NCI-H1105 (cell line): ENCODE measurements at places on chromosomes 16 and 17.

DNA sequence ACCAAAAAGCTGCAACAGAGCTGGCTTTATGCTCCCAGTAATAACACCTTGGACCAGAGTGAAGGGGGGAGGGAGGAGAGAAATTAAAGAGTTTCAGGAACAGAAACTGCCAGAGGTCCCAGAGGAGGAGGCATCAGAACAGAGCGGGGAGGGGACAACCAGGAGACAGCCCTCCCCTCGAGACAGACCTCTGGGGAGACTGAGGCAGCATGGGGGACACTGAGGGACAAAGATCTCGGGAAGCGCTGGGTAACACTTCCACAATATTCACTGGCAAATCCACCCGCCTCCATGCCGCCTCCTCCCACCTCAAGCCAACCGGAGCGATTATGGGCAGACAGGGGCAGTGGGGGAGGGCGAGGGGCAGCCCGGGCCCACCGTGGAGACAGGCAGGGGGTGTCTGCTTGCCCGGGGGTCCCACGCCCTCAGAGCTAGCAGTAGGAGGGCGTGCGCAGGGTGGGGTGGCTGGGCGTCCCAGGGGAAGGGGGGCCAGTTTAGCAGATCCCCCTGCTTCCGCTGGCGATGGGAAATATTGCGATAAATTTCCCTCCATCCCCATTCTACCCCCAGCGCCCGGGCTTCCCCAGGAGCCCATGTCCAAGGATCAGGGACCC lies 1.2 kb downstream of the PCGF2 start:
- no peak for DNase-seq

DNA sequence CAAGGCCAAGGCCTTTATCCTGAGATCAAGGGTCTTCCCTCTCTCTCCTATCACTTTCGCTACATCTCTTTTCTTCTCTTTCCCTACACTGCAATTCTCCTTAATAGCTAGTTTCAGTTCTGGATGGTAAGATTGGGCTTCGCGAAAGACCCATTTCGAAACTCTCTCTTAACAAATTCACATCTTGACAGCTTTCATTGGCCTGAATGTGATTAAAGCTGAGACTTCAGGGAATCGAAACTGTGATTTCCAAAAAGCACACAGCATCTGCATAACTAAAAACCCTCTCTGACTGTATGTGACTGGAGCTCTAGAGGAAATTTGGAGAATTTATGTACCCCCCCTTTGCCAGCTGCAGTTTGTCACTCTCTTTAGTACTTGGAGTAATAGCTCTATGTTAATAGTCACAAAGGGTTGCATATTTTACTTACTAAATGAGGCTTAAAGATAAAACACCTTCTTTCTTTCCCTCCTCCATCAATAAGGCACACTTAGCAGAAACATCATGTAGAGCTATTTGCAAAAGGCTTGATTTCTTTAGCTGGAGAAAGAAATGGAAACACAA lies 105.3 kb upstream of the FAM20A start:
- no peak for DNase-seq

GRCh38 chr17:79152636-79153035 lies 78.0 kb downstream of the ENGASE start:
- no peak for DNase-seq

DNA sequence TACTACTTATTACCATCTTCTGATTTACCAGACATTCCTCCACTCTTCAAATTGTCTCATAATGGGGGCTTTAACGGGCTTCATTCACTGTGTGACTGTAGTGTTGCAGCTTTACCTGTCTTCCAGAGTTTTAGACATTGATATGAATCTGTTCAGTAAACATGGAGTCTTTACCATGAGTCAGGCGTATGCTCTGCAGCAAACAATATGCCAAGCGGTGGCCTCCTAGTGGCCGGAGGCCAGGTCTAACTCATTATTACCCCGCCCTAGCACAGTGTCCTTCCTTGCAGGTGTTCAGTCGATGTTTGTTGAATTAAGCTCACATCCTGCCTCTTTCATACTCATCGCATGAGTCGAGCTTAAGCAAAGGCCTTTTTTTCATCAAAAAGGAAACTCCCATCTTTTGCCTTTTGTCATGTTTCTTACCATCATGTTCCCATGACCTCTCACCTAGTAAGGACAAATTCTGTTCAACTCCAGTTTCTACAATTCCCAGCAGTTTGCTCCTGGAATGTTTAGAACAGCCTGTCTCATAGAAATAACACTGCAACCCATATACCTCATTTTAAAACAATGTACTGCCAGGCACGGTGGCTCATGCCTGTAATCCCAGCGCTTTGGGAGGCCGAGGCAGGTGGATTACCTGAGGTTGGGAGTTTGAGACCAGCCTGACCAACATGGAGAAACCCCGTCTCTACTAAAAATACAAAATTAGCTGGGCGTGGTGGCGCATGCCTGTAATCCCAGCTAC lies 39.4 kb downstream of the TUBD1 start:
- no peak for DNase-seq

GRCh38 chr17:2053380-2054261 lies 1.3 kb upstream of the HIC1 start:
- DNase-seq = peak; percentile 38

DNA sequence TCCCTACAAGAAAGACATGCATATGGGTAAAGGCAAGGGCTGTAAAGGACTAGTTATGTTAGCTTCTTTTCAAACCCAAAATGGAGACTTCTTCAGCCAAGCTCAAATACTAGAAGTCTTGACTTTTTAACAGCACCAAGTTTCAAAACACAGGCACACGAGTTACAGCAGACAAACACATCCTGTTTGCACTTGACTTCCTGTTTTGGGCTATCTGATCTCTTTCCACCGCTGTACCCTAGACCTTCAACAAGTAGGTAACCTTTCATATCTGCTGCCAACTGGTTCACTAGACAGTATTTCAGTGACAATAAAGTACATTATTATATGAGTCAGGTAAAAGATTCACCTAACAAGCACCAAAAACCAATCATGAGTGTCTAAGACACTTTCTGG lies 12.3 kb downstream of the RFFL start:
- DNase-seq = no peak

GRCh38 chr17:83018658-83019193 lies 60.7 kb upstream of the METRNL start:
- DNase-seq = no peak

- DNase-seq = no peak
Observed at GRCh38 chr17:34226011-34226743, 28.9 kb upstream of the CCL2 start.

- peak; percentile 44 for DNase-seq
Observed at GRCh38 chr16:85626191-85626981, 13.3 kb downstream of the GSE1 start.

DNA sequence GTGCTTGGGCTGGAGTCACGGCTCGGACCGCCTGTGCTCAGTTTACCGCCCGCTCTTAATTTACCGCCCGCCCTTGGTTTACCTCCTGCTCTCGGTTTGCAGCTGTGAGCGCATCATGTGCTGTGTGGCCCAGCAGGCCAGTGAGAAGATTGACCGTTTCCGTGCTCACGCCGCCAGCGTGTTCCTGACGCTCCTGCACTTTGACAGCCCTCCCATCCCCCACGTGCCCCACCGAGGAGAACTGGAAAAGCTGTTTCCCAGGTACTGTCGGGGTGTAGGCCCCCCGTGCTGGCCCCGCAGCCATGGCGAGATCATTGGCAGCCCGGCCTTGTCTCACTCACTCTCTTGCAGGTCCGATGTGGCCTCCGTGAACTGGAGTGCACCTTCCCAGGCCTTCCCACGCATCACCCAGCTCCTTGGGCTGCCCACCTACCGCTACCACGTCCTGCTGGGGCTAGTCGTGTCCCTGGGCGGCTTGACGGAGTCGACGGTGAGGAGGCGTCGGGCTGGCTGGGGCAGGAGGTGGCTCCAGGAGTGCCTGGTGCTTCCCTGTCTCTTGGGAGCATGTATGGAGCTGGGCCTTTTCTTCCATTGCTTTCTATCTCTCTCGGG lies 89.3 kb upstream of the ZNF750 start:
- DNase-seq = no peak

- DNase-seq = no peak
Observed at GRCh38 chr16:75593308-75593707, 27.1 kb downstream of the GABARAPL2 start.

GRCh38 chr17:16211590-16211989 lies 3.7 kb downstream of the NCOR1 start:
- DNase-seq = no peak

DNA sequence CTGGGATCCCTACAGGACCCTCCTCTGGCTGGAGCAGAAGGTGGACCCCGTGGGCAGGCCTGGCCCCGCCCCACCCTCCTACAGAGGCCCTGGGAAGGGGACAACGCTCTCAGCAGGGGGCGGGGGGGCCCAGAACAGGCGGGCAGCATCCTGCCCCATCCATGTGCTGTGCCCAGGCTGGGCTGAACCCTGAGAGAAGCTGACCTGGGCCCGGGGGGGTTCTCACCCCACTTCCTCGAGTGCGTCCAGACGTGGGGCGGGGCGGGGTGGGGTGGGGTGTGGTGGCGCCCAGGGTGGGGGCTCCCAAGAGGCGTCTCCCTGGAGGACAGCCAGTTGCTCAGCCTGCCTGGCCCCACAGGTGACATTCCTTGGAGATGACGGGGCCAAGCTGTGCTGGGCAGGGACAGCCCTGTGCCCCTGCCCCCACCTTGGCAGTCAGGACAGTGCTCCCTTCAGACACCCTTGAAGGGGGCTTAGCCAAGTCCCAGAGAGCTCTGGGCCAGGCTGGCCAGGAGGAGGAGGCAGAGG lies 390 bp upstream of the UNC13D start:
- no peak for DNase-seq

DNA sequence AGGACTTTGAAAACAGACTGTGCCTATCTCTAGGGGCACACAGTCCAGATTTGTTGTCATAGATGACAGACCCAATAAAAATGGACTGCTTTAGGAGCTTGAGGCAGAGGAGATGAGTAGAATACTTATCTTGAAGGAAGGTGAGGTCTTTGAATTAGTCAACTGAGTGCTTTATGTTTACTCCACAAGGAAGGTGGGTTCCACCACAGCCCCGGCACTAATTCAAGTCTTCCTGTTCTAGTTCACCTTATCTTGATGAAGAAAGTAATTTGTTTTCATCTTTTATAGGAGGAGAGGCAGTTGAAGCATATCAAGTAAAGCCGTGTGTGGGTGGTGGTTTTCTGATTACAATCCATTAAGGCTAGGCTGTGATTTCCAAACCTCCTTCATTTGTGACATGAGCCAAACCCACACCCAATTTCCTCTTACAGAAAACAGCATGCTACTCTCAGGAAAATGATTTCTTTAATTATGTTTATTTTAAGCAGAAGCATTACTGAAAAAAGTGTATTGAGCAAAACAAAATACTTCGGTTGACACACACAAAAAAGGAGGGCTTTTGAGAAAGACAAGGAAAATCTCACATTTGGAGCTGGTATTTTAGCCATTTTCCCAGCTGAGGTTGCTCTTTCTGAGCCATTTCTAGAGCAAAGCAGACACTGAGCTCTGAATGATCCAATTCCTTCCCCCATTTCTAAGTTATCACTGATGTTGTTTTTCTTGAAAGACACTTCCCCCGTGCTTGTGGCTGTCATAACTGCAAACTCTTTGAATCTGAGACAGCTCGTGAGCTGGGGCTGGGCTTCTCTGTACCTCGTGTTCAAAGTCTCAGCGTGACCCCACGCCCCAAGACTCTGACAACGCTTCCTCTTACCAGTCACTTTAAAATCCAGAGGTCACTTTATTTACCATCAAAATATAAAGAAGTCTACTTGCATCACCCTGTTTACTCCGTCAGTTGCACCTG lies 35.4 kb downstream of the CDRT15 start:
- DNase-seq = no peak

DNA sequence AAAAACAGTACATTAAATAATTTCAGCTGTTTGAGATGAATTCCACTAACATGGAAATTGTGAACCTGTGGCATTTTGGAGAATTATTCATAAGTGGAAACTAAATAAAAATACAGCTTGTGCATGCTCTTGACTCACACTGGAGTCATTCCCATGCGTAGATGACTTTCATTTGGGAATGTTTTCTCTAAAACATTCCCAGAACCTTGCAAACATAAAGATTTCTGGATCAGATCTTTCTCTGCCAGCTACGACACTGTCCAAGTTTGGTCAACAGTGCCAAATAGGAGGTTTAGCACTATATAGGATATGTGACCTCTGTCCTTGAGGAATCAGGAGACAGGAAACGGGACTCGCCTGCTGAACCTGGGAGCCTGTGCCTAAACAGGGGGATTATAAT lies 400.9 kb downstream of the SLC39A11 start:
- no peak for DNase-seq

- DNase-seq = no peak
Observed at GRCh38 chr17:9235346-9235745, 214.0 kb downstream of the NTN1 start.

DNA sequence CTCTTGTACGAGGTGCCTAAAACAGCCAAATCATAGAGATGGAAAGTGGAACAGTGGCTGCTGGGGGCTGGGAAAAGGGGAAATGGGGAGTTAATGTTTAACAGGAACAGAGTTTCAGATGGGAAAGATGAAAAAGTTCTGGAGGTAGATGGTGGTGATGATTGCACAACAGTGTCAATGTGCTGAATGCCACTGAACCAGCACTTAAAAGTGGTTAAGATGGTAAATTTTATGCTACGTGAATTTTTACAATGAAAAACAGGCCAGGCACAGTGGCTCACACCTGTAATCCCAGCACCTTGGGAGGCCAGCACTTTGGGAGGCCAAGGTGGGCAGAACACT lies 130.4 kb downstream of the C16orf78 start:
- DNase-seq = no peak

DNA sequence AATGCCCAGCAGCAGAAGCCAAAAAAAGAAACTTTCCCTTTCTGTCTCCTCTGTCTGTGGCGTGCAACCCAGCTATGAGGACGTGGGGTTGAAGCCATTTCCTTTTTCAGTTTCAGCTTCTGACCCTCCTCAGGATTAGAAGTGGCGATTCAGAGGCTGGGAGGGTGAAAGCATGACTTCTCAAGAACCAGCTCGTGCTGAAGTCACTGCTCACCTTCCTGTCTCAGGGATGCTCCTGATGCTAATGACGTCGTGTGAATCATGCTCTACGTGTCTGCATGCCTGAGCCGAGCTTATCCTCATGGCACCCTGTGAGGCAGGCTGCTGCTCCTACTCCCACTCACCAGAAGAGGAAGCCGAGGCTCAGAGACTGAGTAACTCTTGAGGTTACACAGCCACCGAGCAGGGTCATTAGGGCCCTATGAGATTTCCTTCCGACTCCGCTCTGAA lies 5.7 kb upstream of the LPO start:
- no peak for DNase-seq

- DNase-seq = no peak
Observed at GRCh38 chr16:69526831-69527655, 38.7 kb upstream of the NFAT5 start.
